Stimulated activated CD4-positive, alpha-beta T cell treated with anti-CD3 and anti-CD28 coated beads, Interleukin-1b, Interleukin-23, amount 100 ng/mL, for 1 hour (primary cell): ENCODE measurements at places on chromosomes 7 and 10.

GRCh38 chr7:100033526-100033925 is 16.0 kb upstream of the ZSCAN21 start:
- DNase-seq, result no peak

DNA sequence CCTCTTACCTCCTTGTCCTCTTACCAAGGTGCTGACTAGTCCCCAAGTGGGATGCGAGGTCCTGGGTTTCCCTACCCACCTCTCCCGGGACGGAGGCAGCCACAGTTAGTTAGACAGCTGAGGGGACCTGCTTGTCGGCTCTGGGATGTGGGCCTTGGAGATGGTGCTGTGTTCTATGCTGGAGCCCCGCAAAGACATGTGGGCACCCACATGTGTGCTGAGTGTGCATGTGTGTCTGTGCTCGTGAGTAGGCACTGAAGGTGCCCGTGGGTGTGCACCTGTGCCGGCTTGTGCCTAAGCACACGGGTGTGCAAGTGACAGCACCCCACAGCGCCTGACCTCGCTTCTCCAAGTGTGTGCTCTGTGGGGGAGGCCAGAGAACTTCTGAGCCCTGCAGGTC is 62.2 kb downstream of the NEURL1 start:
- DNase-seq, result no peak

- no peak for DNase-seq
Measured at GRCh38 chr10:58030208-58030607, 237.5 kb downstream of the IPMK start.

- no peak for DNase-seq
Measured at GRCh38 chr10:98920360-98920759, 315.3 kb downstream of the HPSE2 start.

- DNase-seq, result no peak
Measured at GRCh38 chr7:74129887-74130286, 44.3 kb upstream of the EIF4H start.

GRCh38 chr10:102004376-102004775 is 51.6 kb downstream of the ARMH3 start:
- no peak for DNase-seq

DNA sequence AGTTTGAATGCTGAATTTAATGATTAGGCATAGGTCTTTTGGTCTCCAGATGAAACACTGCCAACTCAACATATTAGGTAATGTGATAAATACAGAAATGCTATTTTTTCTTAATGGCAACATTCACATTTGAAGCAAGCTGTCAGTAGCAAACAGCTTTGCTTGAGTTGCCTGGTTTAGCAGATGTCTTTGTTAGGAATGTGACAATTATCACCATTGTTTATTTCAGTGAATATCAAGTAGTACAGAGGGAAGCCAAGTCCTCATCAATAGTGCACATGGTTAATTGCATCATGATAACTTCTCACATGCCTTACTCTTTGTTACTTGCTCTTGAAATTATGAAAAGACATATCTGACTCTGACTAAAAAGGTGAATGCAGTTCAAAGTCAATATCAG is 23.7 kb upstream of the SEPTIN7 start:
- no peak for DNase-seq

DNA sequence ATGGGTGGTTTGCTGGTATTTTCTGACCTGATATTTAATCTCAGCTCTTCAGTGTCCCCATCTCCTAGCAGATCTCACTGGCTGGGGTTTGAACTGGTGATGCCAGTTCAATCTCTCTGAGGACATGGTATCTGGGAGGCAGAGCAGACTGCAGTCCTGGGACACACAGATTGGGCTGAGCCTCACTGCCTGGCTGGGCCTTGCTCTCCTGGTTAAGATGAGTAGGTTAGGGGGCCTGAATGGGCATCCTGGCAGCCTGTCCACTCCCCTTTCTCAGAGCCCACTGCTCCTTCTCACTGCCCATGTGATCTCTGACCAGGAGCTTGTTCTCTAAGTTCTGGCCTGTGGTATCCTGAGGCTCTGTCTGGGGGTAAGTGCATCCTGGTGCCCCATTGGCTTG is 363.4 kb downstream of the GLRX3 start:
- DNase-seq, result no peak

DNA sequence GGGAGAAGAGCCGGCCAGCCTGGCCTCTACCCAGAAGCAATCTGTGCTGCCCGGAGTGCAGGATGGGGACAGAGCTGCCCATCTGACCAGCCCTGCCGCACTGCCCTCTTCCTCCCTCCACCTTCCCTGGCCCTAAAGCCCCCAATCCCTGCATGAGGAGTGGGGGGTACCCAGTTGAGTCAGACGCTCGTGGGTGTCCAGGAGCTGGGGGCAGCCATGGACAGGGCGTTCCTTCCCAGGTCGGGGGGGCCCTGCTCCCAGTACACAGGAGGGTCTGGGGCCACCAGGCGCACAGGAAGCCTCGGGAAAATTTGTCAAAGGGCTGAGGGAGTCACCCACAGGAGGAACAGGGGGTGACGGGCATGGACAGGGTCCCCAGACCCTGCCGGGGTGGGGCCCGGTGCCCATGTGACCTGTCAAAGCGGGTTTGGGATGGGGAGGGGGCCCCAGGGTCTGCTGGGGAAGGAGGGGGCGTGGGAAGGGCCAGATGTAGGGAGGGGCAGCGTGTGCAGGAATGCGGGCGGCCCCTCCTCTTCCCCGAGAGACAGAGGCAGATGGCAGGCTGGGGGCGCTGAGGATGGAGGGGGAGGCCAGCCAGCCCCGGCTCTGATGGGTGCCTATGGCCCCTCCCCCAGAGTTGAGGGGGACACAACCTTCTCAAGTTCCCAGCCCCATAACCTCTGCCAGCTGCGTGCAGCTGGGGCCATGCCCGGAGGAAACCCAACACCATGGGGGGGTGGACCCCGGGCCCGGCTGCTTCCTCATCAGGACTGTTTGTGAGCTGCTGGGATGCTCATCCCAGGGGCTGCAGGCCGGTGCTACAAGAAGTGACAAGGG is 21.5 kb upstream of the GRIFIN start:
- no peak for DNase-seq

- no peak for DNase-seq
Measured at GRCh38 chr10:45509491-45509890, 135.5 kb downstream of the ALOX5 start.

DNA sequence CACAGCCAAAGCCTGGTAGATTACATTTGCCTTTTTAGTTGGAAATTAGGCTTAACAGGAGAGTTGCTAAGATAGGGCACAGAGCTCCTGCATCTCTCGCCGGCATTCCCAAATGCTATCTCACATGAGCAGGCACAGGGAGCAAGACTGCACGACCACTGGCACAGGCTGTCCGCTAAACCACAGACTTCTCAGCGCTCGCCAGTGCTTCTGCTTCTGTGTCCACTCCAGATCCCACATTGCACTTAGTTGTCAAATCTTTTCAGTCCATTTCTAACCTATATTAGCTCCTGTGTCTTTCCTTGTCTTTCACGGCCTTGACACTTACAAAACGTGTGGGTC is 138.9 kb downstream of the EGFR start:
- DNase-seq, result no peak

- no peak for DNase-seq
Measured at GRCh38 chr10:79170226-79170752, 101.5 kb downstream of the ZMIZ1 start.

DNA sequence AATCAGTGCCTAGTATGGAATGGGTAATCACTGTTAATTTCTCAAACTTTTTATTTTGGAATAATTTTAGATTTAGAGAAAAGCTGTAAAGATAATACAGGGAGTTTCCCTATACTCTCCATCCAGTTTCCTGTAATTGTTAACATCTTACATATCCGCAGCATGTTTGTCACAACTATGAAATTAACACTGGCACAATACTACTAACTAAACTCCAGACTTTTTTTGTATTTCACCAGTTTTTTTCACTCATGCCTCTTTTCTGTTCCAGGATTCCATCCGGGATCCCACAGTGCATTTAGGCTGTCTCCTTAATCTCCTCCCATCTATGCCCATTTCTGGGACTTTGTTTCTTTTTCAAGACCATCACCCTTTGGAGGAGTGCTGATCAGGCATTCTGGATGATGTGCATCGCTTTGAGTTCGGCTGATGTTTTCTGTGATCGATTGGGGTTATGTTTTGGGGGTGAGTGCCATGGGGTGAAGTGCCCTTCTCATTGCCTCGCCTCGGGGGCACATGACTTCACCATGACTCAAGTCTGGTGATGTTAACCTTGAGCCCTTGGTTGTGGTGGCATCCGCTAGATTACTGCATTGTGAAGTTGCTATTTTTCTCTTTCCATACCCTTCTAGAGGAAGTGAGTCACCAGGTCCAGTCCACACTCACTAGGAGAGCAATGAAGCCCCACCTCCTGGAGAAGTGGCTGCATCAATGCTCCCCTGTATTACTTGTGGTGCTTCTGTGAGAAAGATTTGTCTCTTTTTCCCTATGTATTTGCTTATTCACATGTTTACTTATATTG is 43.9 kb upstream of the GRB10 start:
- DNase-seq, result no peak

- DNase-seq, result no peak
Measured at GRCh38 chr10:118827466-118828155, 72.8 kb upstream of the CACUL1 start.

DNA sequence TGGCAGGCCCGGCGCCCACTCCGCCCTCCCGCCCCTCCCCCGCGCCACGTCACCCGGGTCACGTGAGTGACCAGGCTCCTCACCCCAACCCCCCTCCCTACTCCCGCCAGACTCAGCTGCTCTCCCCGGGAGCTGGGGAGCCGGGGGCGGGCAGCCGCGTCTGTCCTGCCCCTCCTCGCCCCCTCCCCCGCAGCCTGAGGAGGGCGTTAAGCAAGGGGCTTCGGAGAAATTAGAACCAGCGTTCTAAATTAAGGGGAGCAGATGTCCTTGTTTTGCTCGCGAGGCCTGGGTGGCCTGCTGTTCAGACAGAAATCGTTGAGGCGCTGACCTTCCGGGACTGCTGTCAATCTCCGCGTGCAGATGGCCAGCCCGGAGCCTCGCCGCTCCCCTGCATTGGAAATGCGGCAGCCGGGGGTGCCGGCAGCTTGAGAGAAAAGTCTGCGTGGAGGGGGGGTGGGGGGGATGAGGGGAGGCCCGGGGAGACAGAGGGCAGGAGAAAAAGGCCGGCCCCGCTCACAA is 102.2 kb upstream of the ZNF438 start:
- DNase-seq, result peak; percentile 34

DNA sequence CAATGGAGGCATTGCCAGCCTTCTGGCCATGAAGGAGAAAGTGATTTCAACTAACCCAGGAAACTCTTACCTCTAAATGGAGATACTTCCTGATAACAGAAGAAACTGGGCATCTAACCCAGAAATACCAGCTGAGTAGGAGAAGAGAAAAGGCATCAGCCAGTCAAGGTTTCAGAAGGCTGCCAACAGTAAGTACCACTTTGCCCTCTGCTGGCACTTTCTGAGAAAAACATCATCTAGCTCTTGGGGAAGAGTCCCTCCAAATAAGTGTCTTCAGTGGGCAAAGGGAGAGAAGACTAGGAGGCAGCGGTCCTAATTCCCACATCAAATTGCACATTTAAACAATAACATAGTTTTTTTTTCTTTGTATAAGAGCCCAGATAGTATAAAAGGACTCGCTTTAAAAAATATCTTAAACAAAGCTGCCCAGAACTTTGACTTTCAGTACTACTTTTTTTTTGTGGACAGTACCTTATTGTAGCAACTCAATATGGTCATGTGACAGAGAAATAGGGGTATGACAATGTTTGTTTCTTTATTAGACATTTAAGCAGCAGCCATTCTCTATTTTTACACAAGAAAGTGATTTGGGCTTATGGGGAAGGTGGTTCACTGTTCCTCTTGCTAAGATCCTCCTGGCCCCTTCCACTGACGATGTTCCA is 157.3 kb downstream of the CTTNBP2 start:
- DNase-seq, result no peak

GRCh38 chr10:12707461-12708185 is 293.9 kb downstream of the CCDC3 start:
- no peak for DNase-seq

DNA sequence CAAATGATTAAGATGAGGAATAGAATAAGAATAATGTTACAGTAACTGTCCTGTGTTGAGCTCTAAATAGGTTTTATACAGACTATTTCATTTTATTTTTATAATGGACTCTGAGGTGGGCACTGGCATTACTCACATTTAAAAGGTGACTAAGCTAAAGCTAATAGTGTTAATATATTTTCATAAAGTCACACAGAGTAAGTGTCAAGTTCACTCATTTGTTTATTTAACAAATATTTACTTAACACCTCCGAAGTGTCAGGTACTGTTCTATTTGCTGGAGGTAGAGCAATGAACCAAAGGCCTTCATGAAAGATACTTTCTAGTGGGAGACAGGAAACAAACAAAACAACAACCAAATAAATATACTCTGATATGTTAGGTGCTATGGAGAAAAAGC is 44.0 kb downstream of the ASB4 start:
- no peak for DNase-seq

DNA sequence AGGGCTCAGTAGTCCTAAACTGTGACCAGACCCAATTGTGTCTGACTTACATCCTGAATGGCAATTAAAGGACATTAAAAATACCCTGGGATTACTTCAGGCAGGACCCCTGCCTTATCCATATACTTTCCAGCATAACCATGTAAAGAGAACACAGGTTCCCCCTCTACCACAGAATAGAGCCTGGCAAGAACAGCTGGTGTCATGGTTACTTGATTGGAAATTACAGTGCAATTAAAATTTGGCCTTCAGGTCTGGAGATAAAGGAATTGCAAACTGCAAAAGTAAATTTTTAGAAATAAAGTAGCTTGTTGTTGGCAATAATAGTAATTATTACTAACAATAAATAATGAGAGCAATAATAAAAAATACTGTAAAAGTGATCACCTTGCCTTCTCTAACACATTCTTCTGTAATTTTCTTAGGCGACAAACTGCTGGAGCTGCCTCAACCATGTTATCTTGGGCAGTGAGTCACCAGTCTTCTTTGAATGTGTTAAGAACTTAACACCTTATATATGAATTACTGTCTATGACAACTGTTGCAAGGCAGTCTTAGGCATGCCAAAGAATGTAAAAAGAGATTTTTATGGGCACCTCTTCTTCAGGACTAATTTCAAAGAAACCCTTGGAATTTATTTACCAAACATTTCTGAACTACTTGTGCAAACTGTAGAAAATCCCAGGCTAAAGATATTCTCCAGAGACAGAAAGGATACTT is 53.7 kb downstream of the HIBADH start:
- no peak for DNase-seq

DNA sequence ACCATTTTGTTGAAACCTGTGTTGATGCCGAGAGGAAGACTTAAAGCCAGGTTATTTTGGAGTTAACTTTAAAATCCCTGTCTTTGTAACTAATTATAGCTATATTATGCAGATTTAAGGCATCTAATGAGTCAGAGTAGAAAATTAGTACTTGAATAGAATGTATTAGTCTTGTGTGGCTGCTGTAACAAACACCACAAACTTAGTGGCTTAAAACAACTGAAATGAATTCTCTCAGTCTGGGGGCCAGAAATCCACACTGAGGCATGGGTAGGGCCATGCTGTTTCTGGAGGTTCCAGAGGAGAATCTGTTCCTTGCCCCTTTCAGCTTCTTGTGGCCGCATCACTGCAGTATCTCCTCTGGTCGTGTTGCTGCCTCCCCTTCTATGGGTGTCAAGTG is 8.5 kb upstream of the KLF6 start:
- no peak for DNase-seq

- DNase-seq, result no peak
Measured at GRCh38 chr7:157488966-157489365, 152.2 kb downstream of the DNAJB6 start.

GRCh38 chr10:4557469-4557868 is 268.5 kb upstream of the AKR1E2 start:
- DNase-seq, result no peak
